ENCODE measurements at places on chromosomes 7 and 10. TPM values are rescaled to one million over a fixed set of nuclear protein-coding genes. Genes with fewer than 3 reads are reported as not detected.
A peak's percentile ranks its signal among the peaks of the same experiment; 100 is the strongest.

Gene TACR2
- total RNA-seq, result 3.0 TPM

Gene CLDN3
- total RNA-seq, result not detected

Gene CALML3
- not detected for total RNA-seq

Gene ELAPOR2
- total RNA-seq, result 17.8 TPM

Gene POLR3A
- 8.2 TPM for total RNA-seq

DNA sequence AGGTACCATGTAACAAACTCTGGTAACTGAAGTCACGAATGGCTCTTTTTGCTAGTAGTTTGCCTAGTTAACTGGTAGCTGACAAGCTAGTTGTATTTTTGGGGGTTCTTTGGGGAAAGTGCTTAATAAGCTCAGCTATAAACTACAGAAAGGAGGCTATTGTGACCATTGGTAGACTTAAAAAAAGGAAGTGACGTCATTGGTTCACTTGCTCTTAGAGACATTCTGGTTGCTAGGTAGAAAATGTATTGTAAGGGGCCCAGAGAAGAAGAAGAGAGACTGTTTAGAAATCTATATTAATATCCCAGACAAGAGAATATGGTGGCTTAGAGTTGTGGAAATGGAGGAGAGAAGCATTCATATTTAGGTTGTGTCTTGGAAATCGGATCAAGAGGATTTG is 103.0 kb downstream of the NXPH1 start:
- no peak for DNase-seq

GRCh38 chr10:93716766-93717165 is 14.4 kb upstream of the FRA10AC1 start:
- no peak for DNase-seq

- no peak for DNase-seq
Observed at GRCh38 chr10:110918643-110919348, at the start of gene BBIP1. TSS of gene BBIP1 (minus strand) at chr10:110919180. CDS start at chr10:110918157, 1,023 bp downstream.

DNA sequence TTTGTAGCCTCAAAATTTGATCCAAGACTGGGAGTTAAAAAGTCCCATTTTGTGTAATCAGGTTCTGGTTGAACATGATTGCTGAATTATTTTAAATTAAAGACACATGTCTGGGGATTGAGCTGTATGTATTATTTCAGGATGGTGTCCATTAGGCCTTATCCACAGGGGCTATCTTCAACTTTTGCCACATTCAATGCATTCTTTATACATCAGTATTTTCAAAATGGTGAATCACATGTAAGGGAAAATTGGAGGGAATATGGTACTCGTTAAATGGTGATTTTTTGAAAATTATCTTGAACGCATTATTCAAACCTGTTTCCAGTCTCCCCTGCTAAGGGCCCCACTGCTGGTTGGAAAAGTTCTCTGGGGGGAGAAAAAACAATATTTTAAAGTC is 367.7 kb upstream of the NPVF start:
- no peak for DNase-seq

GRCh38 chr7:27680610-27681009 is 17.9 kb upstream of the HIBADH start:
- DNase-seq, result no peak

DNA sequence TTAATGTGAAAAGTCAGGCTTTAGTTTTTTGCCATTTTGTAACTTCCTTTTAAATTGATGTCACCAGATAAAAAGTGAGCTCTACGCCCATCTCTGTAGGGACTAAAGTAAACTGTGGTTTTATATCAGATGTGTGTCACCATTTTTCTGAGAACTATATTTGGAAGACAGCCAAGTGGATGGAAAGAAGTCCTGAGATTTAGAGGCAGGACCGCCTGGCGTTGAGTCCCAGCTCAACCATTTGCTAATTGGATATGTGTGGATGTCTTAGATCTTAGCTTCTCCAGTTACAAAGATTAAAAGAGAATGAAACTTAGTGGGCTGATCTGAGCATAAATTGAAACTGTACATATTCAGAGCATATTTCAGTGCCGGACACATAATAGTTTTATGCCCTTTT is 691.6 kb upstream of the CELF2 start:
- DNase-seq, result no peak

DNA sequence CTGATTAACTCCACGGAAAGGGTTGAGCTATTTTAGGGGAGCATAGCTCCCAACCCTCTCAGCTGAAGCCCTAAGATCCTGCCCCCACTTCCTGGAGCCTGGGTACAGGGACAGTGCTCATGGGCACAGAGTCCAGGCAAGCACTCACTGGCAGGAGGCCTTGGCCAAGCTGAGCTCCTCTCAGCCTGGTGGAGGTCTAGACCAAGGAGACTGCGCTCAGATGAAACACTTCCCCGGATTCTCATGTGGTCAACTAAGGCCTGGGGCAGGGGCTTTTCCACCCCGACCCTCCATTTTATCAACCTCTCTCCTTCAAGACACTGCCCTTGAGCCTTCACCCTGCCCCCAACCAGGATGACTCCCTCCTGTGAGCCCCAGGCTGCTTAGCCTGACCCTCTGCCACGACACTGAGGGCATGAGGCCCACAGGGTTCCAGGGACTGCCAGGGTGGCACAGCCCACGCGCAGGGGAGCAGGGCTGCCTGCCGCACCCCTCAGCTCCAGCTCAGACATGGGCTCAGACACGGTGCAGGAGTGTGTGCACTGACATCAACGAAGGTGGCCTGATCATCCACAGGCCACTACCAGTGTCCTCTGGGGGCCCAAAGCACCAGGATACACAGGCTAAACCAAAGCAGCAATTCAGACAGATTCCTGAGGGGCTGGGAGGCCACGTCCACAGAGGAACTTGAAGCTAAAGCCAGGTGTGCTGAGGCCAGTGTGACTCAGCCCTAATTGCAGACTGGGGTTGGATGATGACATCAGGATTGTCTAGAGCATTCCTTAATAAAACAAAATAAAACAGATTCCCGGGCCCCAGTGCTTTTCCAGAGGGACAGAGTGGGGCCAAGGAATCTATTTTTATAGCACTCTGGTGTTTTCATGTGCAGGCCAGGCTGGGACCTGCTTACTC is 18.8 kb downstream of the CHAT start:
- DNase-seq, result peak; percentile 52

Measured in posterior vena cava (tissue), 2 donors.